SW480 (cell line): ENCODE measurements at places on chromosomes 3 and 15.

GRCh38 chr3:133547432-133548041, 25.9 kb upstream of the CDV3 start:
- DNase-seq, result no peak

- DNase-seq, result no peak
These were observed 2.6 kb upstream of the MDFIC2 start for GRCh38 chr3:70315021-70315420.

DNA sequence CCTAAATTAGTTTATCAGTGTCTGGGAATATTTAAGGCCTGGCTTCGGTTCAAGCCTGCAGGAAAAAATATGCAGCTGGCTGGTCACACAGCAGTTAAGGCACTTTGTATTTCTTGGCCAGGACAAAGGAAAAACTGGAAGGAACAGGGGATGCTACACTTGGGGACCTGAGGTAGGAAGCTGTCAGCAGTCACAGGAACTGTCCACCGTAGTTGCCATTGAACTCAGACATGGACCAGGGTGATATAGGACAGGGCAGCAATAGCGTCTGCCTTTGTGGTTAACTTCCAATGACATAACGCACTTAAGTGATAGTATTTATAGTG, 49.1 kb downstream of the NR1D2 start:
- DNase-seq, result no peak

- no peak for DNase-seq
These were observed 21.1 kb upstream of the SATB1 start for GRCh38 chr3:18446149-18446825.

DNA sequence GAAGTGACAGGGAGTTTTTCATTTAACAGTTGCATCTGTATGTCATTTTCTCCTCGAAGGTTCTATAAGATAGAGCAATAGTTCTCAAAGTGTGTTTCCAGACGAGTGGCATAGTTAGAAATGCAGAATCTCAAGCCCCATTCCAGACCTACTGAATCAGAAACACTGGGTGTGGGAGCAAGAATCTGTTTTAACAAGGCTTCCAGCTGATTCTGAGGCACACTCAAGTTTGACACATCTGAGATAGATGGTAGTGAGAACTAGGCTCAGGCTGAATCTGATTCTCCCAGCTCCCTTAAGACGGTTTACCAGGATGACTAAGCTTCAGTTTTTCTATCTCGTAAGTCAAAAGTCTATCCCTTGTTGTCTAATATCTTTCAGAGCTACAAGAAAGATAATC, 159.8 kb upstream of the NUDT16 start:
- DNase-seq, result no peak

DNA sequence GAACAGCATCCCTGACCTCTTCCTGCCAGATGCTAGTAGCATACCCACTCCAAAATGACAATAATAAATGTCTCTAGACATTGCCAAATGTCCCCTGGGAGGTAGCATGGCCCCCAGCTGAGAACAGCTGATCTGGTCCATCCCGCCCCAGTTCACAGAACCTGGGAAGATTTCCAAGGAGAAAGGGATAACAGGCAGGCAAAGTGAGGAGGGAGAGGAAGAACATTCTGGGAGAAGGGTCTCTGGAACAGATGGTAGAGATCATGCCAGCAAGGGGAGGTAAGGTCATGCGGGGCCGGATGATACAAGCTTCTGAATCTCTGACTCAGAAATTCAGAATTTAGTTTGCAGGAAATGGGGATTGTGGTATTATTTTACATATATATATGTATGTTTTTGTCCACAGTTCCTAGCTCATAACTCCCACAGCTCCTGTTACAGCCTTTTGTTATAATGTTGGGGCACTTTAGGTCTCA, 192.7 kb downstream of the SUCLG2 start:
- no peak for DNase-seq

GRCh38 chr3:99907959-99908544, 90.4 kb downstream of the CMSS1 start:
- no peak for DNase-seq

GRCh38 chr3:171749124-171749523, 61.2 kb downstream of the PLD1 start:
- DNase-seq, result no peak

- no peak for DNase-seq
These were observed 167.4 kb downstream of the NTRK3 start for GRCh38 chr15:88089024-88089620.
